GDM1 (cell line): ENCODE measurements at places on chromosomes 2 and 18.
A peak's percentile ranks its signal among the peaks of the same experiment; 100 is the strongest.

- no peak for DNase-seq
These were observed at the start of gene MCFD2 for GRCh38 chr2:46915281-46915810. Gene MCFD2 (minus strand): TSS chr2:46915806. CDS start chr2:46909171, 6,635 bp downstream.

DNA sequence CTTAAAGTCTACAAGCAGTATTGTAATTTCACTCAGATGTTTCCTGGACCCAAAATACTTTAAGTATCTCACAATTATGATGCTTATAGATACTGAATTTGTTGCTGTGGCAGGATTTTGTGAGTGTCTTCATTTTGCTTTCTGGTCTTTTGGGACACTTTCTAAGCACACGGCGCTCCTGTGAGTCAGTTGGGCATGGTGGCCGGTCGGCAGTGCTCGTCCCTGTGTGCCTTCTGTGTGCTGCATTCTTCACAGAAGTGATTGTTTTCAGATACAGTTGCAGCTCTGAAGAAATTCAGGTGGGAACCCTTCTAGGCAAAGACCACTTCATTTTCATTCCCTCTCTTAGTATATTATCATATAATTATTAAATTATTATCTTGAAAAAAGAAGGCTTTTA lies 273.3 kb downstream of the ZNF407 start:
- DNase-seq: no peak

GRCh38 chr18:711657-712400 lies 601 bp downstream of the ENOSF1 start:
- peak; percentile 54 for DNase-seq

DNA sequence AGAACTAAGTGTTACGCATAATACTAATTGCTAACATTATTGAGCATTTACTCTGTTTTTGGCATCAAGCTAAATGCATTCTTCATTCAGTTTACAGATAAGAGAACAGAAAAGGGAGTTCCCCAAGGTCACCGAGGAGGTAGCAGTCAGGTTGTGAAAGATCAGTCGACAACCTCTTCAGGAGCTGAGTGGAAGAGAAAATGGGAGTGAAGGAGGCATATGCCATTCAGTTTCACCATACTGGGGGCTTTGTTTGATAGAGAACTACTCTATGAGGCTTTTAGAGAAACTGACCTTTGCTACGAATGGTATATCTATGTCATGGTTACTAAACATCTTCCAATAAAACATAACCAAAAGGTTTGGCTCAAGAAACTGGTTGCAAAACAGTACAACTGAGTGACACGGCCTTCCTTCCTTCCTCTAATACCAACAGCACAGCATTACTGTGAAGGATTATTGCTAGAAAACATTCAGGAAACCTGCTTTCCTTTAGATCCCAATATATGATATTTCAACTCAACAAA lies 112.1 kb downstream of the RBMS1 start:
- DNase-seq: no peak

DNA sequence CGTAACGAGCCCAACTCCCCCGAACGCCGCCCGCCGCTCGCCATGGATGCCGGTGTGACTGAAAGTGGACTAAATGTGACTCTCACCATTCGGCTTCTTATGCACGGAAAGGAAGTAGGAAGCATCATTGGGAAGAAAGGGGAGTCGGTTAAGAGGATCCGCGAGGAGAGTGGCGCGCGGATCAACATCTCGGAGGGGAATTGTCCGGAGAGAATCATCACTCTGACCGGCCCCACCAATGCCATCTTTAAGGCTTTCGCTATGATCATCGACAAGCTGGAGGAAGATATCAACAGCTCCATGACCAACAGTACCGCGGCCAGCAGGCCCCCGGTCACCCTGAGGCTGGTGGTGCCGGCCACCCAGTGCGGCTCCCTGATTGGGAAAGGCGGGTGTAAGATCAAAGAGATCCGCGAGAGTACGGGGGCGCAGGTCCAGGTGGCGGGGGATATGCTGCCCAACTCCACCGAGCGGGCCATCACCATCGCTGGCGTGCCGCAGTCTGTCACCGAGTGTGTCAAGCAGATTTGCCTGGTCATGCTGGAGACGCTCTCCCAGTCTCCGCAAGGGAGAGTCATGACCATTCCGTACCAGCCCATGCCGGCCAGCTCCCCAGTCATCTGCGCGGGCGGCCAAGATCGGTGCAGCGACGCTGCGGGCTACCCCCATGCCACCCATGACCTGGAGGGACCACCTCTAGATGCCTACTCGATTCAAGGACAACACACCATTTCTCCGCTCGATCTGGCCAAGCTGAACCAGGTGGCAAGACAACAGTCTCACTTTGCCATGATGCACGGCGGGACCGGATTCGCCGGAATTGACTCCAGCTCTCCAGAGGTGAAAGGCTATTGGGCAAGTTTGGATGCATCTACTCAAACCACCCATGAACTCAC lies 673 bp downstream of the PCBP1 start:
- no peak for DNase-seq

- DNase-seq: peak; percentile 64
These were observed 28.8 kb downstream of the APCDD1 start for GRCh38 chr18:10482985-10483949.

- no peak for DNase-seq
These were observed 46.1 kb downstream of the SIGLEC15 start for GRCh38 chr18:45871431-45872084.

DNA sequence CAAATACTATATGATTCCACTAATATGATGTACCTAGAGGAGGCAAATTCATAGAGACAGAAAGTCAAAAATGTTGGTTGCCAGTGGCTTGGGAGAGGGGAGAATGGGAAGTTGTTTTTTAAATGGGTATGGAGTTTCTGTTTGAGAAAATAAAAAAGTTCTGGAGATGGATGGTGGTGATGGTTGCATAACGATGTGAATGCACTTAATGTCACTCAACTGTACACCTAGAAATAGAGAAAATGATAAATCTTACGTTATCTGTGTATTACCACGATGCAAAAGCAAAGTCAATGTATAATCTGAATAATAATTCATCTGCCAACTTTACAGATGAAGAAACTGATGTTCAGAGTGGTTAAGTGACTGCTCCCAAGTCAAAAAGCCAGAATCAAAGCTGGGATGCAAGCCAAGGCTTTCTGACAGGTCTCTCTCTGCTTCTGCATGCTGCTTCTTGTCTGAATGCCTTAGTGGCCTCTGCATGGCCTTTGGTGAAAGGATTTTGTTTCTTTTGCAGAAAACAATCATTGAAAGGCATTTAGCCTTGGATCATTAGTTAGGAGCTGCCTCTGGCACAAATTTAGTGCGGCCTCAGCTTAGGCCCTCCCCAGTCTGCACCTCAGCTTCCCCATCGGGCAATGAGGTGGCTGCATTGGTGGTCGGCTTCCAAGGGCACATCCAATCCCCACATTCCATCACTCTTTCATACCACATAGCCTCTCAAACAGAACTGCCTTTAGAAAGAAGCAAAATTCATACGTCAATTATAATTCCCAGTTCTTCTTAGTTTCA lies 46.5 kb upstream of the MYCN start:
- DNase-seq: no peak

GRCh38 chr2:11889101-11889850 lies 142.8 kb downstream of the LPIN1 start:
- no peak for DNase-seq

DNA sequence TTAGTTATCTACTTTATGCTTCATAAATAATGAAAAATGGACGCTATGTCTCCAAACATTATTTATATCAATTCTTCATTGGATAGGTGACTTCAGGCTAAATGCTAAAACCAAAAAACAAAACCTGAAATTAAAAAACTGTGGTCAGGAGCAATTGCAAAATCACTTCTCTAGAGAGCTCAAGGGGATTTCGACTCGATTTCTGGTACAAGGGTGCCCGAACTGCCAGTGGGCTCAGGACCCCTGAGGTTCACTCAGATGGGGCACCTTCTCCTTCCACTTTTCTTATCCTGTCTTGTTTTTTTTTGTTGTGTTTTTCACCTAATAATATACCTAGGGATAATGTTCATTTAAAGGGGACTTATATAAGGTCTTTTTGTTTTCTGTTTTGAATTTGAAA lies 65.8 kb upstream of the CELF4 start:
- no peak for DNase-seq

DNA sequence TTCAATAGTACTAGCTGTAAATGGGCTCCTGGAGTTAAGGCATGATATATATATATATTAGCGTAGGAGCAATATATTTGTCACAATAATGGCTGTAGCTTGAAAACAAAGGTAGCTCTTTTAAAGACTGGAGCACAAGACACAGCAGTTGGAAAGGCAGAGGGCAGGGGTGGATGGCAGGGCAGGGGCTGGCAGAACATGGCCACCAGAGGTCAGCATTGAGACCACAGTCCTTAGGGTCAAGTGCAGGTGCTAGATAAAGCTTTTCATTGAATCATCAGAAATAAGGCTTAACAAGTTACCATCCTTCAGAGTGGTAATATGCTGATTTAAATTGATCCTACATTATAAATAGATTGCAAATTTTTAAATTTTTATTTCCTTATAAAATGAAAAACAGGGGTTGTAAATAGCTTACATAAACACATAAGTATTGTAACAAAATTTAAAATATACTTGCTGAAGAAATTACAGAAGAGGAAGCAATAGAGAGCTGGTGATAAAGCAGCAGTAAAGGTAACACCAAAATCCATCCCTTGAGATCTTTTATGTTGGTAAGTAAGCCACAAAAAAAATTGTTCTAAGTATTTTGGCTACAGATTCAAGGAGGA lies 161.2 kb upstream of the PIEZO2 start:
- peak; percentile 12 for DNase-seq

GRCh38 chr2:72754628-72755320 lies 71.1 kb downstream of the EXOC6B start:
- DNase-seq: no peak

GRCh38 chr2:55009277-55010060 lies 40.8 kb downstream of the RTN4 start:
- DNase-seq: no peak

DNA sequence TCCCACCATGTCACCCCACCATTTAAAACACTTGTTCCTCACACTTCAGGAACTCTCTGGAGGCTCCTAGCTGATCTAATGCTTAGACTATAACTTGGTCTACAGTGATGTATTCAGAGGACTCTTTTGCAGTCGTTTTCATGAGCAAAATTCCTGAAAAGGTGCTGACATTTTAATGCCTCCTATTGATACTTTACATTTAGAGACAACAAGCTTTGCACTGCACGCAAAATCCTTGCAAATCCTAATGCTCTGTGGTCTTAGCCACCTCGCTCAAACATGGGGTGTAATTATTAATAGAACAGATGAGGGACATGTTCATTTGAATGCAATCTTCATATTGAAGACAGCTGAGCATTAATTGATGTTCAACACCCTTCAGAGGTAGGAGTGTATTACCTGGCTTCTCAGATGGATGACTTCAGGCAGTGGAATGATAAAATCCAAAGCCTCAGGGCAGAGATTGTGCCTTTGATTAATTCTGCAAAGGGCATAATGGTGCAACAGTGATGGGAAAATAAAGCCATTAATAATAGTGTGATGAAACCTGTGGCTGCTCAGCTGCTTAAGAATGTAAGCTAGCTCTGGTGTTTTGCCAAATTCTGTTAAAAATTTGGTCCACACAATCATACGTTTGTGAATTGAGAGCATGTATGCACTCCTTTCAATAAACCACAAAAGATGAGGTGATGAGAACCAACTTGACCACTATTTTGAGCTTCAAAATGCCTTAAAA lies 5.4 kb downstream of the CTAGE1 start:
- DNase-seq: no peak

DNA sequence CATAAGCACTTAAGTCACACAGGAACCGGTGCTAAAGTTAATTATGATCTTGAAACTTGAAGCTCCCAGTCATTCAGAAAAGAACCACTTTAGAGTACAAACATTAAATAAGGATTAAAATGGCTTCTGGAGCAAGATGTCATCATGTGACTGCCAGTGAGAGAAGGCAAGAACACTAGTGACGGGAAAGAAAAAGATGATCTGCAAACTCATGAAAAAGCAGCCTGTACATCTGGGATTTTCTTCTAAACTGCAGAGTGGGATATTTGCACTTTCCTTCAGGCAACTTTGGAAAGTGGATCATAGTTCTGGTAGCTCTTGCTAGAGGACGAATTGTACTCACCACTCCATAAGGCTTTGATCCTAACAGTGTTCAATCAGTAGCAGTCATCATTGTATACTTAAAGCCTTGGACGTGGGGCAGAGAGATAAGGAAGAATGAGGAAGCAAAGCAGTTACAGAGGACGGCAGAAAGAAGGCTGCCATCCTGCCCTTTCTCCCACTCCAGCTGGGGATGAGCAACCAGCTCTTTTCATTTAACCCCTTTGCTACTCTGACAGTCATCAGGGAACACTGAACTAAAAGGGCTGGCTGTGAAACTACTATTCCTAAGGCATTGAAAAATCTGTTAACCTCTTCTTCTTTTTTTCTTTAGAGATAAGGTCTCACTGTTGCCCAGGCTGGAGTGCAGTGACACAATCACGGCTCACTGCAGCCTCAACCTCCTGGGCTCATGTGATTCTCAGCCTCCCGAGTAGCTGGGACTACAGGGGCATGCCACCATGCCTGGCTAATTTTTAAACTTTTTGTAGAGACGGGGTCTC lies 18.1 kb downstream of the ABHD3 start:
- no peak for DNase-seq

- DNase-seq: no peak
These were observed 41.3 kb downstream of the TTC39C start for GRCh38 chr18:24055878-24056277.
